ENCODE measurements at places on chromosomes 4 and X.

DNA sequence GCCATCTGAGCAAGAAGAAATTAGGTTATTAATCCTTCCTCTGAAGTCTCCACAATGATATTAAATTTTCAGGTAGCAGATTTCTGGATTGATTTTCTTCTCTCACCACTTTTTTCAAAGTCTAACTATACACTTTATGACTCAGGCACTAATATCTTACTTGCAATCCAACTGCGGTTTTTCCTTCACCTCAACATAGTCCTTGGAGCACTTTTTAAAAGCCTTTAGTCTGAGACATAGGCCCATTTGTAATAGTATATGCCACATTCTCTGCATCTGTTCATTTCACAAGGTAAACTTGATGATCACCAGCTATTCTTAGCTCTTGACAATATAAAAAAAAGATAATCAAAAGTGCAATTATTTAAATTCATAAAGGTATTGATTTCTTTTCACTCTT is 55.9 kb upstream of the EDNRA start:
- DNase-seq = no peak

DNA sequence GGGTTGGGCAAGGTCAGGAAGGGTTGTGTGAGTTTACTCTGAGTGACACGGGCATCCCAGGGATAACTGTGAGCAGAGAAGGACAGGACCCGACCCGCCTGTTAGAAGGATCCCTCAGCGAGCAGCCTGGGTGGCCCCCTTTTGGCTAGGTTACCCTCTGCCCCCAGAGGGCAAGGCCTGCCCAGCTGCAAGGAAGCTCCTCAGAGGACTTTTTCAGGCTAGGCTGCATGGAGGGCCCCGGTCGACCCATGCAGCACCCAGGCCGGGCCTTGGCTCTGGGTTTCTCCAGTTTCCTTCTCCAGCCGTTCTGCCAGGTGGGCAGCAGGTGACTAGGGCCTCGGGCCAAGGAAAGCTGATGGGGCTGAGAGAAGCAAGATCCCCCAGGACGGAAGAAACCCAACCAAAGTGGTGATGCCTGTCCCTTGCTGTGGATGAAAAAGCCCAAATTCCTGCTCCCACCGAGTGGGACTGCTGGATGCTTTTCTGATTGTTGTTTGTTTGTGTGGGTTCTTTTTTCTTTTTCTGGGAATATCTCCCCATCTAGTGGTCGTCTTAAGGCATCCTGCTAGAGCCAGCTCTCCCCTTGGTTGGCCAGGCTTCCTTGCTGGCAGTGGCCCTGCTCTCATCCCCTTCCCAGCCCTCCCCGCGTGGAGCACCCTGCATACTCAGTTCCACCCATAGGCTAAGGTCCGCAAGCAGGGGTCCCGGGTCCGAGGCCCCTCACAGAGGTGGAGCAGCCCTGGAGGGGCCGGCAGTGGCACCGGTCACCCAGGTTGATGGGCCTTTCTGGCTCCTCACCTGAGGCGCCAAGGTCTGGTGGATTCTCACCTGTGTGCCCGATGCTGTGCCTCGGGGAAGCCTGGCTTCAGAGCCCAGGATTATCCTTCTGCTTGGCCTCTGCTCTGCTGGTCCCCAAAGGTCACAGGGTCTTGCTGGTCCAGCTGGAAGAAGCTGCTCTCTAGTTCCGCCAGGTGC is 1.8 kb downstream of the ZFP92 start:
- DNase-seq = no peak

GRCh38 chr4:5144384-5144783 is 93.1 kb downstream of the STK32B start:
- DNase-seq = no peak

DNA sequence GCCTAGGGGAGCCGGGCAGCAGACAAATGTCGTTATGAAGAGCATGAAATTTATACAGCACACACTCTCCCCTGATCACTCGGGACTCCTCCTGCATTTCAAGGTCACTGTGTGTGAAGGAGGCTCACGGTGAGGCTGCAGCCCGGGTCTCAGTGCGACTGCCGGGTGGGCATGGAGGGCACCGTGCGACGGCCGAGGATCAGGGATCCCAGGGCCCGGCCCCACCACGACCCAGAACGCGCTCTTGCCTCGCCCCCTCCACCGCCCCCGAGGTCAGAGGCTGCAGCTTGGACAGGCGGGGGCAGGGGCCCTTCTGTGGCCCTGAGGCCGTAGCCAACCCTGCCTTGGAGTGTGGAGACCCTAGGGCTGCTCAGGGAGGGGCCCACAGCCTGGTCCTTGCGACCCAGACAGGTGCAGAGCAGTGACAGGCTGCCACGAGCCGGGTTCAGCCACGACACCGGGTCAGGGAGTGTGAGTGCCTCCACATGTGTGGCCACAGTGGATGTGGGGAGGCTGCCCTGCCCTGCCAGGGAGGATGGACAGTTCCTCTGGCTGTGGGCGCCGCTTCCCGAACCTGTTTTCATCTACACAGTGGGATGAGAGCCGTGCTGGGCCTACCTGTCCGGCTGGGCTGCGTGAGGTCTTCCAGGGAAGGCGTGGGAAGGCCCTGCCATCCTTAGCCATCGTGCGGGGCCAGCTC is 89.3 kb upstream of the NKX1-1 start:
- no peak for DNase-seq

- DNase-seq = no peak
Observed at GRCh38 chr4:162891788-162892707, 274.6 kb downstream of the NAF1 start.

- DNase-seq = no peak
Observed at GRCh38 chr4:54058171-54058570, 6.2 kb downstream of the CHIC2 start.

Measured in stimulated activated CD4-positive, alpha-beta T cell treated with anti-CD3 and anti-CD28 coated beads, Interleukin-4, amount 100 ng/mL, for 1 hour (primary cell).